ENCODE measurements at places on chromosomes 16 and 17.

- DNase-seq = no peak
Observed at GRCh38 chr17:40450175-40450574, 6.9 kb downstream of the IGFBP4 start.

- DNase-seq = no peak
Observed at GRCh38 chr17:73286863-73287296, 24.9 kb downstream of the CDC42EP4 start.

DNA sequence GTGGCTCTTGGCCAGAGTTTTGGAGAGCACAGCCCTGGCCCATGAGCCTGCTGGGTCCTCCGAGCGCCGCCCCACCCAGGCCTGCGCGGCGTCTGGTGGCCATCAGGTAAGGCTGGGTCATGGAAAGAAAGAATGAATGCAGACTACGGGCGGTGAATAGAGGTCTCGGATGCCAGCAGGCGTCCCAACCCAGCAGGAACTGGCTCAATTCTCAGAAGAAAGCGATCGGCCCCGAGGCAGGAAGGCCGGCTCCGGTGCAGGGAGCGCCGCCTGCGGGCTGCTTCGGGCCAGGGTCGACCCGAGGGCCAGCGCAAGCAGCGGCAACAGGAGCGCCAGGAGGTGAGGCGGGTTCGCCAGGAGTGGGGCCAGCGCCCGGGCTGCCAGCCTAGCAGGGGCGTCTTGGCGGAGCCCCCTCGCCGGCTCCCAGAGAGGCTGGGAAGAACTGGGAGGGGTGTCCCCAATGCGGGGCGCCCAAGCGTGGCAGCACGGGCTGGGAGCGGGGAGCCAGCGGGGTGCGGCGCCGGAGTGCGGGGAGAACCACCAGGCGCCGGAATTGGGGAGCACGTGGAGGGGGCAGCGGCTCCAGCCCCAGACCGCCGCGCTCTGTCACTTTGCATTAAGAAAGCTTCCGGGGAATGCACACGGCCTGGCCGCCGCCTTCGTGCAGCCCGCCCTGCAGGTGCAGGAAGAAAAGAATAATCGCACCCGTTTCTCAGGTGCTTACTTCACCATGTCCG lies 7.1 kb upstream of the TMC5 start:
- peak; percentile 63 for DNase-seq

- DNase-seq = no peak
Observed at GRCh38 chr16:5557966-5558365, 460.4 kb upstream of the EEF2KMT start.

DNA sequence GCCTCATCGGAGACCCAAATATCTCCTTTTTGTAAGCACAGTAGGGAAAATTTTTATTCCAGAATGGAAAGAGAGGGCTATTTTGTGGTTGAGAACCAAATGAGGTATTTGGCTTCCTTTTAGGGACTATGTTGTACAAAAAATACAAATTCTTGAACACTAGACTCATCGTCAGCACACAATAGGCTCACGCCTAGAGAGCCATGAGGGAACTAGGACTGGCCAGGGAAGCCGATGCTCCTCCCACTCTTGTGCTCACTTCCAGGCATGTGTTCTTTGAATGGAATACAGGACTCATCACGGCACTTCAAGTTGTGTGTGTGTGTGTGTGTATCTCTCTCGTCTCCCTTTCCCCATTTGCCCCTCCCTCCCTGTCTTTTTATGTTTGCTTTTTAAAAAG lies 17.8 kb upstream of the BLMH start:
- no peak for DNase-seq

DNA sequence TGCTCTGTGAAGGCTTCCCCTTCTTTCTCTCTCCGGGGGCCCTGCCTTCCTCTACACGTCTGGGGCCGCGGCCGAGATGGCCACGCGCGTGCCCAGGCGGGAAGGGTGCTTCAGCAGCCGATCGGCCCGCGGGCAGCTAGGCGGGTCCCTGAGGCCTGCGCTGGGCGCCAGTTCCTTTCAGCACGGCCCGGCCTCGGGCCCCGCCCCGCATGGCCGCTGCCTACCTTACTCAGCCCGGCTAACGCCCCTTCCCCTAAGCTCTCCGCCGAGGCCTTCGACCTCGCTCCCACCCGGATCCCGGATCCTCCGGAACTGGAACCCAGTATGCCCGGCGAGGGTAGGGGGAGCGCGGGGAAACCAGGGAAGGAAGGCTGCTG lies 335 bp downstream of the TMEM11 start:
- peak; percentile 77 for DNase-seq

GRCh38 chr16:53893731-53894435 lies 189.9 kb downstream of the FTO start:
- DNase-seq = no peak

GRCh38 chr17:6454495-6455320 lies 10.5 kb downstream of the PIMREG start:
- DNase-seq = no peak

- no peak for DNase-seq
Observed at GRCh38 chr17:72496461-72496860, 375.6 kb downstream of the SOX9 start.

DNA sequence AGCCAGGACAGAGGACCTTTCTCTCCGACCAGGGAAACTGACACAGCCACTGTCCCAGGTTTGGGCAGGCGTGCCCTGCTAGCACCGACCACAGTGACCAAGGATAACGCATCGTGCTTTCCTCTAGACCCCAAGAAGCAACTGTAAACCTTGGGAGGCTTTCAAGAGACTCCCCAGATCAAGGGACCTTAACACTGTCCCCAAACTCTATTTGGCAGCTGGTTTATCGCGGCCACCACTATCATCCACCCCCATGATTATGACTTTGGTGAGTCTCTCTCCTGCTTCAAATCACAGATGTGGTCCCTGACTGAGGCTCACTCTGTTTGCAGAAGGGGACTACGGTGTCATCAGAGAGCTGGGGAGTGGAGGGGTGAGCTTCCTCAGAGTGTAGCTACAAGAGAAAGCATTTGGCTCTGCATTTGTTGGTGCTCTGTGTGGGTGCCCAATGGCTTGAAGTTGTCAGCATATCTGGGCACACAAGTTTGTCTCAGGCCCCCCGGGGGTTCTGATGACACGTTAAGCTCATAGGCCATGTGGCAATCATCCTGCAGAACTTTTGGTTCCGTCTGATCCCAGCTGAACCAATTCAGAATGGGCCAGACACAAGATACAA lies 408.0 kb downstream of the SLC39A11 start:
- no peak for DNase-seq
